Heart left ventricle (tissue), 16 donors: ENCODE measurements at places on chromosomes 3 and 15. TPM values are rescaled to one million over a fixed set of nuclear protein-coding genes. Genes with fewer than 3 reads are reported as not detected.
A peak's percentile ranks its signal among the peaks of the same experiment; 100 is the strongest.

DNA sequence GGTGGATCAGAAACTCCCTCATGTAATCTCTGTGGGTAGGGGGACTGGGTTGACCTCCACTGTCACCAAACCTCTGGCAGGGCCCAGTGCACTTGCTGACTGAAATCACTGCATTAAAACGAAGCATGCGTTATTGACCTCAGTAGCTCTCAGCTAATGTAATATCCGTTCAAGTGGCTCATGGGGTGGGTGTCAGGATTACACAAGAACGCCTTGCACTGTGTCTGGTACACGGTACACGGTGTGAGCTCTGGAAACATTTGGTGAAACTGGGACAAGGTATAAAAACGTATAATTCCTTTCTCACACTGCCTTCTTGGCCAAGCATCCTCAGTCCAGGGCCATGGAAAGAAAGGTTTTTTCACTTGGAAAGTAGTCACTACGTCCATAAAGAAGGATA, 11.9 kb downstream of the LRTM1 start:
- no peak for DNase-seq

PRSS50 gene
- polyA plus RNA-seq, result 0.46 TPM

GRCh38 chr15:71083349-71083748, 31.9 kb upstream of the THSD4 start:
- peak; percentile 73 for DNase-seq

IQCH gene
- 0.11 TPM for polyA plus RNA-seq
